ENCODE measurements at places on chromosomes 13 and 19.

DNA sequence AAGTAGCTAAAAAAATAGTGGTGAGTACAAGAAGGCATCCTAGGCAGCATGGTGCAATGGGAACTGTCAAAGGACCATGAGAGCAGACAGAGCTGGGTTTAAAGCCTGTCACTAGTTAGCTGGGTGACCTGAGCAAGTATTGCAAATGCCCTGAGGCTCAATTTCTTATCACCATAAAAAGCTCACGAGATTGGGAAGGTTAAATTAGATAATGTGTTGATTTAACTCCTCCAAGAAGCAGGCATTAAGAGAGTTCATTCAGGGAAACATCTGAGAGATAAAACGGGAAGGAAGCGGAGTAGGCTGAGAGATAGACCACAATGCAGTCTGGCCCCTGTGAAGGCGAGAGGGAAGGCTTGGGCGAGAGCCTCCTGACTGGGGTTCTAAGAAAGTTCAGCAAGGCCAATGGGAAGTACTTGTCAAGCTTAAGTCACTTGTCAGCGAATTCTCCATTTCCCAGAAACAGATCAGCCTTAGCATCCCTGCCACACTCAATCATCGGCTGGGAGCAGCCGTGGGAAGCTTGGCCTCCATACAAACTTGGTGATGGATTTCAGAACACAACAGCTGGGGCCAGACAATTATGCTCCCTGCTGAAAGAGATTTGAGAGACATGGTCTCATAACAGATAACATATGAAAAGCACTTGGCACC lies 105.5 kb downstream of the POU4F1 start:
- no peak for DNase-seq

GRCh38 chr13:106586648-106587166 lies 18.8 kb upstream of the ARGLU1 start:
- DNase-seq: no peak

GRCh38 chr13:77781808-77782207 lies 84.3 kb downstream of the SLAIN1 start:
- DNase-seq: no peak

- no peak for DNase-seq
Observed at GRCh38 chr19:2494084-2494446, 18.1 kb downstream of the GADD45B start.

DNA sequence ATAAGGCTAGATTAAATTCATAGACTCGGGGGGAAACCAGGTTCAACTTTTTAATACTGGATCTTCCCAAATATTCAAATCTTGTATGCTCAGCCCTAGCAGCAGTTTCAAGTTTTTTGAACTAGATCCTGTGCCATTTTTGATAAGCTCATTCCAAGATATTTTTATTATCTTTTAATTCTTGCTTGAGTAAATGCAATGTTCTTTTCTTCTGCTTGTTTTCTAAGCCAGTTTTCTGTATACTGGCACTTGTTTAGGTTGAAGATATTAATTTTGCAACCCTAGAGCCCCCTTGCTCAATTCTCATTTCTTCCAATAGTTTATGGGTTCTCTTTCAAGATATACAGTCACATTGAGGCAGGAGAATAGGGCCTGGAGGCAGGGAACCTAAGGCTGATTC lies 13.1 kb upstream of the PNMA8C start:
- DNase-seq: no peak

DNA sequence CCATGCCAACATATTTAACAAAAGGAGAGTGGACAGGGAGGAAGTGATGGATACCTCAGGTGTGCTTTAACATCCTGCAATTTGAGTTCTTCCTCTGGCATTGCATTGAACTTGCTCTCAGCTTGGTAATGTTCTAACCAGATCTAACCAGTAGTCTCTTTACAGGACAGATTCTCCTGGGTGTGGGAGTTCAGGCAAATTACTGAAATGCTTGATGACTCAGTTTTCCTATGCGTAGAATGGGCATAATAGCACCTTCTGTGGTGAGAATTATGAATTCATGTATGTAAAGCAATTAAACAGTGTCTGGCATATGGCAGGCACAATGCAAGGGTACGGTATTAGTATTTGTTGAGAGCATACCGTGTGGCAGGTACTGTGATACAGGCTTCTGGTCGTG lies 3.6 kb downstream of the AKAP11 start:
- no peak for DNase-seq

DNA sequence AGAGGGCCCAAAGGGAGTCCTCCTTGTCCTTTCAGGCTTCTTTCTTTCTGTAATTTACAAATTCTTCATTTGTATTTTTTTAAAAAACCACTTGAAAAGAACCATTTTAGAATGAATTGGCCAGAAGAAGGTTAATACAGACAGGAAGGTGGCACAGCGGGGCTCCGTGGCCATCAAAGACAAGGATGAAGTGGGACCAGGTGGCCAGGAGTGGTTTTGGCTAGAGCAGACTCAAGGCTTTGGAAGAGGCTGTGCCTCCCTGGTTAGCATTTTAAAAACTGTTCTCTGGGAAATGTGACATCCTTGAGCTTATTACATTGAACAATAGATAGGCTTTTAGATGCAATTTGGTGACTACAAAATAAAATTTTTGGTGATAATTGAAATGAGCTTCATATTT lies 48.4 kb downstream of the ATP8A2 start:
- DNase-seq: no peak

DNA sequence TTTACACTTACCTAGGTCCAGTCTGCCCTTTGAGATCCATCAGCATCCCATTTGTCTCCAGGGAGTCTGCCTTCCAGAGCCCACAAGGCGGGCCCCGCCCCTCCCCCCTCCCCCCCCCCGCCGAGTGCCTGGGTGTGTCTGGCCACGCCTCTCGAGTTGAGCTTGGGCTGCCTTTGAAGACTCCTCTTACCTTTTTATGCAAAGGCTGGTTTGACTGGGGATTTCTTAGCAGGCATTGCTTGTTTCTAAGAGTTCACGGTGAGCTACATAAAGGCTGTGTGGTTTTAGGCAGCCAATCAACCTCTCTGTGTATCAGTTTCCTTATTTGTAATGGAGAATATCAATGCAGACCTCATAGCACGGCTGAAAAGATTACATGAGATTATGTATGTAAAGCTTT lies 11.3 kb downstream of the GPR12 start:
- no peak for DNase-seq

DNA sequence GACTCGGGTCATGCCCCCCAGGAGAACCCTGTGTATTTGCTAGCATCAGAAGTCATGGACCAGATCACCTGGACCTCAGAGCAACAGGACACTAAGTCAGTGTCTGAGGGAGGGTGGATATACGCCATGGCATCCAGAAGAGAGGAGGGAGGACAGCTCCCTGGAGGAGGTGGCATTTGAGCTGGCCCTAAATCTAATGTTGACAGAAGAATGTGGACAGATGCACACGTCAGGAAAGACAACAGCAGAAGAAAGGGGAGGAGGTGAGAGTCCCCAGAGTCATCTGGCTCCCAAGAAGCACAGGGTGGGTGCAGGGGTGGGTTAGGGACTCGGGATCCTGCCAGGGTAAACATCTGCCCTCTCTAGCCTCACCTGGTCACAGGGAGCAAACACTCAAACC lies 24.5 kb upstream of the CCNE1 start:
- no peak for DNase-seq

DNA sequence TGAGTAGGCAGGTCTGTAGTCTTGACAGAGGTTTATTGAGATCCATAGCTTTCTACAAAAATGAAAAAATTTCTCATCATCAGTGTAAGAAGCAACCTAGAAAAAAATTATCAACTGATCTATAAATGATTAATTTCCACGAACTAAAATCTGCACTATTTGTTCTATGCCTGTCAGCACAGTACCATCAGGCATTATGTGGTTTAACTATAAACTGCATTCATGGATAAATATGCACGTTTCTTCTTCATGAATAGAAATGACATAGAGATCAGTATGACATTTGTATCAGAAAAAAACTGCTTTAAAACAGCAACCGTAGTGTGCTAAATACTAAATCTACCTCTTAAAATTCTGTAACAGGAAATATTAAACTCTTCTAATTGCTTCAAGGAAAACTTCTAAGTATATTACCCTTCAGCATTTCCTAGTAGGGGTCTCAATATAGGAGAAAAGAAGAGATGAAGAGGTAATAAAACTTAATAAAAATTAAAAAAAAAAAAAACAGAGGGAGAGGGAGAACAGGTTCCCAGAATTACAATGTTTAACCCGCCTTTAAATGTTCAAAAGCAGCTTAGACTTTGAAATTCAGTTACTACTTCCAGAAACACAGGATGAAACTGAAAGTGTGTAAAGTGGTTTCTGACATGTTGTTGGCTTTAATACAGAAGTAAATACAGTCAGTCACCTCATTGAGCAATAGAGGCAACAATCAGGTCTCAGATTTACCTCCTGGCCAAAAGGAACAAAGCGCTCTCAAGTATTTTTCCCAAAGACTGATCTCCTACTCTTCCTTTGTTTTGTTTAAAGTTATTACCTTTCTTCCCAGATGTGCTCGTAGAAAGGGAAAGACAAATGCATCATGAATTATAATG lies 144.4 kb downstream of the DIAPH3 start:
- no peak for DNase-seq

DNA sequence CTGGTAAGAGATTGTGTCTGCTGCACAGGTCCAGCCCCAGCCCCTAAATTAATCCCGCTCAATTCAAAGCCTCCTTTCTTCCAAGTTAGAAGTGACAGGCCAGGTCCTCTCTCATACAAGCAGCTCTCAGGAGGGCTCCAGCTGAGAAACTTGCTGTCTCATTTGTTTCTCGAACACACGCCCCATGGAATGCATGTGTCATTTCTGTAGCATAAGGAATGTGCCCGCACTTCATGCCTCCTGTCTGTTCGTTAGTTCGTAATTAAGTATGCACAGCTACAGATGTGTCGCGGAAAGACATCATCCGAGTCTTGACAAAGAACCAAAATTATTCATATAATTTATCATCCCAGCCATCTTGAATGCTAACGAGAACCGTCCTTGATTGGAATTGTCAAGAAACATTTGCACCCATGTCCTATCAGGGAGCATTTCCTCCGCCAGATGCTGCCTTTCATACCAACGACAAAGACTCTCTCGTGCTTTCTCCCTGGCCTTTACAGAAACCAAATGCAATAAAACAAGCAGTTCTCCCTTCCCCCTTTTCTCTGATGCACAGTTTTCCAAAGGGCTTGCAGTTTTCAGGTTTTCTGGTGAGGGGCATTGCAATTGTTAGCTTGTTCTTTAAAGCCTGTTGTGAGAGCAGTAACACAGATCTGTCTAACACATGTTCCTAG lies 133.5 kb downstream of the UQCRFS1 start:
- DNase-seq: no peak

- DNase-seq: no peak
Observed at GRCh38 chr19:40542202-40542859, 34.3 kb upstream of the SHKBP1 start.

DNA sequence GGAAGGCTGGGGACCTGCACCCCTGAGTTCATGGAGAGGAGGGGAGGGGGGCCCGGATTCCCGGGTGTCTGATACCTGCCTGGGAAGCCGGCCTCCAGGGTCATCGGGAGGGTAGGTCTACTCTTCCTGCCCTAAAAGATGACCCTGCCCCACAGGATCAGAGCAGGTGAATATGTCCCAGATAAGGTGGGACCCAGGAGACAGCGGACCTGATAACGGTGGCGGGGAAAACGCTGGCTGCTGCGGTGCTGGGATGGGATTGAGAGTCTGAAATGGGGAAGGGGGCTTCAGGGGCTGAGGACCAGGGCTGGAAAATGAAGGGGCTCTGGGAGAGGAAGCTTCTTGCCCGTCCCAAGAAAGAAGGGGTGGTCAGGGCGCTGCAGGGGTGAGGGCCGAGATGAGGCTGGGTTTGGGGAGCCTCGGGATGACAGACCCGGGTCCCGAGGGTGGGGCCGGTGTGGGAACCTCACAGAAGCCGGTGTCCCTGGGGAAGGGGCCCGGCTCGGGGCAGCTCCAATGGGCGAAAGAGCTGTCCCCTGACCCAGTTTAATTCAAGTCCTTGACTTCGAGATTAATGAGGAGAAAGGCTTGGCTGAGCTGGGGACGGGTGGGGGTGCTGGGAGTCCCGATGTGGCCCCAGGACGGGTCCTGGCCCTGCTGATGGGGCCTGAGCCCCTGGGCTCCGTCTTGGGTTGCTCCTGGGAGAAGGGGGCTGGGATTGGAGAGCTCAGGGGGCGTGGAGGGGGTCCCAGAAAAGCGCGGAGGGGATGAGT lies 823 bp downstream of the TTYH1 start:
- no peak for DNase-seq

GRCh38 chr19:37218592-37218935 lies 550 bp downstream of the ZNF383 start:
- DNase-seq: no peak

DNA sequence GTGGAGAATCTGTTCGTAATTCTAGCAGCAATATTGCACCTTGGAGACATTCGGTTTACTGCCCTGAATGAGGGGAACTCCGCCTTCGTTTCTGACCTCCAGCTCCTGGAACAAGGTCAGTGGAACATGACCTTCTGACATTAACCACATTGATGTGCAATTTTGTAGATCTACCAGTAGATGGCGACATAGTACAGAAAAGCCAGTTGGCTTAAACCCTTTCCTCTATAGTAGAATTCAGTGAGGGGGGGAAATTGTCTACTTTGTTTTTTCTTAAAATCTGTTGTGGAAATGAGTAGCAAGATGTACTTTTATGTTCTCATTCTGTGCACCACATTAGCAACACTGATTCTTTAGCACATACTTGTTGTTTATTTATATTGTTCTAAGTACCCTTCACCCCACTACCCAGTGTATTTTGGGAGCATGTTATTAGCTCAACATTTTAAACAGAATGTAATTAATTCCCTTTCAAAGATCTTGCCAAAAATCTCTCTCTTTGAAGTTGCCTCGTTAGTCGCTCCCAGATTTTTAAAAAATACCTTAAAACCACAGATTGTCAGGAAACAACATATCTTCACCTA lies 332.2 kb downstream of the MYO16 start:
- DNase-seq: peak; percentile 57
